ENCODE measurements at places on chromosomes 5 and 9.

GRCh38 chr5:62547945-62548630 is 30.5 kb upstream of the LRRC70 start:
- no peak for DNase-seq

GRCh38 chr5:56647099-56647850 is 168.1 kb upstream of the MAP3K1 start:
- DNase-seq = no peak

- no peak for DNase-seq
Measured at GRCh38 chr5:110045158-110045557, 355.4 kb downstream of the MAN2A1 start.

- DNase-seq = no peak
Measured at GRCh38 chr9:109959679-109960078, 179.7 kb downstream of the PALM2AKAP2 start.

DNA sequence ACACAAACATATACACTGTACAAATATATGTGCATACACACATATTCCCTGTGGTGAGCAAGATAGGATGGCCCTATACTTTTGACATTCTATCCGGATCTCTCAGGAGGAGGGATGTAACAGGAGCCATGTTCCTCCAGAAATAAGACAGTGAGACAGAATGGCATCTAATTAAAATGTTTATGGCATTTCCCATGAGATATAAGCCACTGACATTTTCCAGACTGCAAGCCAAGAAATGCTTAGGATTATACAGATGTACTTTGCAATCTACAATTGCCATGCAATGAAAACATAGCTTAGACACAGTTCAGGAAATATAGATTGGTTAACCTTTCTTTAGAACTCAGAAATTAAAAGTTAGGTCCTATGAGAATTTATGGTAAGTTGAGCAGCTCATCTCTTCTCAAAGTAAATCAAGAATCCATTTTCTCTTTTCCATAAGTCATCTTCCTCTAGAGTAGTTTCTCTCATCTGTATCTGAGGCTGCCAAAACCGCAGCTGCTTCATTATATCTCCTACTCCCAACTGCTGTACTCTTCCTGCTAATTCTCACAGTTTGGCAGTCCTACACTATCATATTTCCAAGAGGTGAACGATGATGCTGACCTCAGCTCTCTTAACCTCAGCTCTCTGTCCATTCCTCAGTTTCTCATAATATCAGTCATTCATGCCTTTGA is 1719.1 kb downstream of the MAT2B start:
- DNase-seq = no peak

- DNase-seq = no peak
Measured at GRCh38 chr5:81572201-81572600, 178.3 kb upstream of the ACOT12 start.

GRCh38 chr9:117587263-117587662 is 116.9 kb upstream of the TLR4 start:
- no peak for DNase-seq

All from DMS79 (cell line).